ENCODE measurements at places on chromosomes 1 and 21.

GRCh38 chr1:234154320-234155251 is 218.7 kb upstream of the COA6 start:
- no peak for DNase-seq

- DNase-seq = no peak
Observed at GRCh38 chr1:113185463-113186104, 112.6 kb downstream of the LRIG2 start.

GRCh38 chr1:64540265-64540791 is 70.4 kb downstream of the CACHD1 start:
- no peak for DNase-seq

DNA sequence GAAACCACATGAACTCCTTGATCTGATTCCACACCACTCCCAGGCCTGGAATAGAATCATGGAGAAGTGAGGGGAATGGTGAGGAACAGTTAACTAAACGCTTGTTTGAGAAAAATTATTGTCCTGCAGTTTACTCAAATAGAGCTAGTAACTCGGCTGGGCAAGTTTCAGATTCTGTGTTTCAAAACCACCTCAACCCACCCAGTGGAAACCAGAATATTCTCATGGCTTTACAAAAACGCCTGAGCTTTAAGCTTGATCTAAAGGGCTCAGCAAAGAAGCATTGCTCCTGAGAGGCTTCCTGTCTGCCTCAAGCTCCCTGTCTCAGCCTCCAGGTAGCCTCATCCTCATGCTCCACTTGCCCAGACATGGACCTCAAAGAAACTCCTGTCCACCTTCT is 16.6 kb downstream of the TCHHL1 start:
- no peak for DNase-seq

GRCh38 chr1:35298464-35298863 is 30.0 kb downstream of the ZMYM4 start:
- no peak for DNase-seq

- DNase-seq = no peak
Observed at GRCh38 chr1:55726994-55727393, 511.8 kb upstream of the USP24 start.

DNA sequence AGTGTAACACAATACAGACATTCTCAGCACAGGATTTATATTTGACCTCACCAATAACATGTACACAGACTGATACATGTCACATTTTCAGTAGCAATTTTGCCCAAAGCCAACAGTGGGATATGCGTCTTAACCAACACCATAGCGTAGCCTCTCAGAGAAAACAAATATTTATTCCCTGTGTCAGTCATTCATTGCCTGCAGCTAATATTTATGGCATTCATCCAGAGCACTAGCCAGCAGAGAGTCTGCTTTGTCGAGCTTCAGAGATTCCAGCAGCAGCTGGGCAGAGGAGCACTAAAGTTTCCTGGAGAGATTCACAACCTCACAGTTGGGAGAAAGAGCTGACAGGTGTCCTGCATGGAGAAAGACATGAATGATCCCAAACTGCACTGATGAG is 400.7 kb upstream of the DAB1 start:
- DNase-seq = no peak

DNA sequence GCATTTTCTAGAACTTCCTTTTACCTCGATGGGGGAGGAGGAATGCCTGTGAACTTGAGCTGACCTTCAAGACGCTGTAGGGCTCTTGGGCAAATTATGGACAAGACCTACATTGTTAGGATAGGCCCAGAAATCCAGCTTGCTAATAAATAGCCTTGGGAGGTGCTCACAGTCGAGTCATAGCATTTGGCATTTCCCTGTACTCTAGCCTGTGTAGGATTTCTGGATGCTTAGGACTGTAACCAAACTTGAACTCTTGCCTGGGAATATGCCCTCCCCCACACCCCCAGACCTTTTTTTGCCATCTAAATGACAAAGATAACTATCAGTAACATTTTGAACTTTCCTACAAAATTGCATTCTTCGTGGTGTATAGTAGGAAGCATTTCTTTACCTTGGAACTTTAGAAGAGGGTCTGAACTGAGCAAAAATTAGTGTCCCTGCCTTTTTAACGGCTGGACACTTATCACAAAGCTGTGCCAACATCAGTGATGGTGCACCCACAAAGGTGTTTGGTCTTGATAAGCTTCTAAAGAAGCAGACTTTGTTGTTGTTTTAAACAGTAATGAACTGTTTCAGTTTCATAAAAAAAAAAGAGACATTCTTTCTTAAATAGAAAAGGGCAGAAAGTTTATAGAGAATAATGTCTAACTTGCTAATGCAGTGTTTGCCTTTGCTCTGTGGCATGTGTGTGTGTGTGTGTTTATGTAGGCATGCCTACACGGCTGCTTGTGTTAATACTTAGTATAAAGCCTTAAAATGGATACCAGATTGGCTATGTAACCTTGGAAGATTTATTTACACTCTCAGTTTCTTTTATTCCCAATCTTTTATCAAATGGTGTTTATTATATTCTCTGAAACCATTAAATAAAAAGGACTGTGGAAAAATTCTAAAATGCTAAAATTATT is 88.2 kb downstream of the NFIA start:
- no peak for DNase-seq

DNA sequence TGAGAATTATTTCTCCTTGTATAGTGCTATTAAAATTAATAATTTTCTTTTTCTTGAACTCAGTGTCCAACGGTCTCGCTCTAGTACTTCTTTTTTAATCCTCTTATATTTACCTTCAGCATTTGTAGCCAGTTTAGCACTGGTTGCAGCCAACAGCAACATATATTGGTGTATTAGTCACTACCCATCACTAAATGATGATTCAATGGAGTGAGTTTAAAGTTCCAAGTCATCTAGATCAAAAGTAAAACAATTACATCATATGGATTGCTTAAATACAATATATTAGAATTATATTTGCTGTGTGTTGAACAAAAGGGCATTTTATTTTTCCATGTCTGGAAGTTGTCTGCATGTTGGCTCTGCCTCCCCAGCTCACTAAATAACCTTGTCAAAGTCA is 591.8 kb downstream of the ADGRL2 start:
- DNase-seq = no peak

DNA sequence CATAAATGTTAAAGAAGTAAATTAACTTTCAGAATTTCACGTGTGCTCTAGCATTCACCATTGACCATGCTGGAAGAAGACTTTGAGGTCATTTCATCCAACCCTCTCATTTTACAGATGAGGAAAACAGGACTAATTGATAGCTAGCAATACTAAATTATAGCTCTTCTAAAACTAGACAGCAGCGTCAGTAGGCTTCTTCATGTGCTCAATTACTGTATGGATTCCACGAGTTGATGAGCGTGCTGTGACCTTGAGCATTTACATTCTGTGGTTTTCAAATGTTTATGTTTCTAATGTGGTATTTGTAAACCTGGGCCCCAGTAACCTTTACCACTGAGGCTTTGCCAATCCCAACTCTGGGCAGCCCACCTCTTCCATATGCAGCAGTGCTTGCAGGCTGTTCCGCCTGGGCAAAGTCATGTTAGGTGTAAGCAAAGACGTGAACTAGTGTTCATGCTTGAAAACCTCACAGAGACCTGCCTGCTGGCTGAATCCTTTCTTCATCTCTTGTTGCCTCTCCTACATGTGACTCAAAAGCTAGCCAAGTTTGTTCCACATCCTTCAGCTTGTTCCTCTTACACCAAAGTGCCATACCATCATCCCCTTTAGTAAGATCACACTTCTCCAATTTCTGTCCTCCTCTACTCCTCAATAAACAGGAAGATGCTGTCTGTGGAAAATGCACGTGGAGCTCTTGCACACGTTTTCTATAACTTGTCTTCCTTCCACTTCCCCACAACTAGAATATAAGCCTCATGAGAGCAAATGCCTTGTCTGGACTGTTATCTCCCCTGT is 17.2 kb downstream of the KCNJ15 start:
- DNase-seq = no peak

DNA sequence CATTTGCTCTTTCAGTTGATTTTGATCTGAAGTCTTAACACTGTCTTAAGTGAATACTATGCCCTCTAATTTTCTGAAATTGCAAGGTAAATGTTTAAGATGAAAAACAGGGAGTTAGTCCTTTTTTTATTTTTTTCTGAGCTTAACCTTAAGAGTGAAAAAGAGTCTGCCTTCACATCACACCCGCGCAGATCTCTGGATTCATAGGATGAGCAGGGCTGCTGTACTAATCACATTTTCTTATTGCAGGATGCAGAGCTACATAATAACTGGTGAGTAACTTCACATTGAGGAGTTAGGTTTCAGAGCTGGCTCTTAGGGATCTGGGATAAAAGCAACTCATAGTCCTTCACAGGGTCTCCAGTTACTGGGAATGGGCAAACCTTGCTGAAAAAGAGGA is 188.7 kb upstream of the ATP1B1 start:
- no peak for DNase-seq

DNA sequence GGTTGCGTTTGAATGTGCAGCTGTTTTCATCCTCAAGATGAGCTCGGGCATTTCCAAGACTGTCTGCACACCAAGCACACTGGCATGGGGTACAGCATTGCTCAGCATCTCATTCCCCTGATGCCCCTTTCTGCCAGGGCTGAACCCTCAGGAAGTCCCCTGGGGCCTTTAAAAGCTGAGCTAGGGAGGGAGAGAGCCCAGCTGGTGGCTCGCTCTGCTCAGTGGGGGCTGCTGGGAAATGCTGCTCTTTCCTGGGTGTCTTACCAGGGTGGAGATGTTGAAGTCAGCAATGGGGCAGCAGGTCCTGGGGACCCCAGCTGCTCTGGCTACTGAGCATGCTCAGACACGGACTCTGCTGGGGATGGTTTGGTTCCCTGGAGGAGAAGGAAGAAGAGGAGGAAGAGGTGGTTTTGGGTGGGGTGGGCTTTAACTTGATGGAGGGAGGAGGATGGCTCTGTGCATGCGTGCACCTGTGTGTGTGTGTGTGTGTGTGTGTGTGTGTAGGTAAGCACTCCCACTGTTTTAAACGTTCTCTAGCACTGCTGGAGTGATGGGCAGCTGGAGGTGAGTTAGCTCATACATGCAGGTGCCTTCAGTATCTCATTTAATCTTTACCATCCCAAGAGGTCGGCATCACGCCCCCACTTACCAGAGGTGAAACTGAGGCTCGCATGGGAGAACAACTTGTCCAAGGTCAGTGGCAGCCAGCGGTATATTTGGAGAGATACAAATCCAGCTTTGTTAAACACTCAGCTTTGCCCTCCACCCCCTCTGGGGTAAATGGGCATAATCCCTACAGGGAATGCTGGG is 40.9 kb downstream of the ACTL8 start:
- DNase-seq = no peak

DNA sequence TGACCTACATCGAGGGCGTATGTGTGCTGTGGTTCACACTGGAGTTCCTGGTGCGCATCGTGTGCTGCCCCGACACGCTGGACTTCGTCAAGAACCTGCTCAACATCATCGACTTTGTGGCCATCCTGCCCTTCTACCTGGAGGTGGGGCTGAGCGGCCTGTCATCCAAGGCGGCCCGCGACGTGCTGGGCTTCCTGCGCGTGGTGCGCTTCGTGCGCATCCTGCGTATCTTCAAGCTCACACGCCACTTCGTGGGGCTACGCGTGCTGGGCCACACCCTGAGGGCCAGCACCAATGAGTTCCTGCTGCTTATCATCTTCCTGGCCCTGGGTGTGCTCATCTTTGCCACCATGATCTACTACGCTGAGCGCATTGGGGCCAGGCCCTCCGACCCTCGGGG is 13.0 kb downstream of the KCNC4 start:
- no peak for DNase-seq

DNA sequence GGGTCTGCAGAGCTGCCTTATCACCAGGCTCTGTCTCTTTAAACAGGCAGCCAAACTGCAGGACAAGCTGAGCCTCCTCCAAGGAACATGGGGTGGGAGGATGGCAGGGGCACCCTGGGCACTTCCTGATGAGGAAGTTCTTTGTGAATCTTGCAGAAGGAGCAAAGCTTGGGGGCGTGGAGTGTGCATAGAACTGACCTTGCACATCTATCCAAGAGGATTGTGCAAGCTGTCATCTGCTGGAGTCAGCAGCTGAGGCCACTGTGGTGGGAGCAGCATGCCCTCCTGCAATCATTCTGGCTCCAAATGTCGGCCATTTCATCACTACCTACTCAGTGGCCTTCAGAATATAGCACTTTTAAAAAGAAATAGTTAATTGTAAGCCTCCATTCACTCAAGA is 182.2 kb downstream of the AJAP1 start:
- no peak for DNase-seq

DNA sequence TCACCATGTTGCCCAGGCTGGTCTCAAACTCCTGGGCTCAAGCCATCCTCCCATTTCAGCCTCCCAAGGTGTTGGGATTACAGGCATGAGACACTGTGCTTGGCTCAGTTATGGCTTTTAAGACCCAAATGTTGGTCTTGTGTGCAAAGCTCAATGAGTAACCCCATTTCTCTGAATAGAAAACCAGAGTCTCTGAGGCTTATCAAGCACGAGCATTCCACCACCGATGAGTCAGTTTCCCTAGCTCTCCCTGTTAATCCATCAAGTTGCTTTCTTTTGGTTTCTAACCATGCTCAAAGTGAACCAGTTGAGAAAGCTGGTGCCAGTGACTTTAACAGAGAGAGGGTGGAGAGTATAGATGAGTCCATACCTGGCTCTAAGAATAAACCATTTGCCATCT is 350.9 kb upstream of the ADGRL2 start:
- DNase-seq = no peak

DNA sequence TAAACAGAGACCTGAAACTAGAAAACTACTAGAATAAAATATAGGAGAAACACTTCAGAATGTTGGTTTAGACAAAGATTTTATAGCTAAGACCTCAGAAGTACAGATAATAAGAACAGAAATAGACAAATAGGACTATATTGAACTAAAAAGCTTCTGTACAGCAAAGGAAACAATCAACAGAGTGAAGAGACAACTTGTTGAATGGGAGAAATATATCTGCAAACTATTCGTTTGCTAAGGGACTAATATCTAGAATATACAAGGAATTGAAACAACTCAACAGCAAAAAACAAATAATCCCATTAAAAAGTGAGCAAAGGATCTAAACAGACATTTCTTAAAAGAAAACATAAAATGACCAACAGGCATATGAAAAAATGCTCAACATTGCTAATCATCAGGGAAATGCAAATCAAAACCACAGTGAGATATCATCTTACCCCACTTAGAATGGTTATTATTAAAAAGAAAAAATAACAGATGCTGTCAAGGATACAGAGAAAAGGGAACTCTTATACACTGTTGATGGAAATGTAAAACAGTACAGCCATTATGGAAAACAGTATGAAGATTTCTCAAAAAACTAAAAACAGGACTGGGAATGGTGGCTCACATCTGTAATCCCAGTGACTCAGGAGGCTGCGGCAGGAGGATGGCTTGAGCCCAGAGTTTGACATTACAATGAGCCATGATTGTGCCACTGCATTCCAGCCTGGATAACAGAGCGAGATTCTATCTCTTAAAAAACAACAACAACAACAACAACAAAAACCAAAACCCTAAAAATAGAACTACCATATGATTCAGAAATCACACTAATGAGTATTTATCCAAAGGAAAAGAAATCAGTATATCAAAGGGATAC is 37.3 kb upstream of the ZSWIM5 start:
- DNase-seq = no peak

- DNase-seq = no peak
Observed at GRCh38 chr1:109609881-109610280, 9.5 kb downstream of the GNAT2 start.

Measured in left cardiac atrium (tissue), 4 donors.